HFFc6 (cell line): ENCODE measurements at places on chromosomes 6 and 20. TPM values are rescaled to one million over a fixed set of nuclear protein-coding genes. Genes with fewer than 3 reads are reported as not detected.

PTP4A1 gene
- total RNA-seq, result 96.3 to 109 TPM (median 104 TPM) in 3 replicates

CDSN gene
- total RNA-seq, result not detected in 3 replicates

SMOC2 gene
- not detected in 3 replicates for total RNA-seq

HRH3 gene
- not detected in 3 replicates for total RNA-seq

NINL gene
- total RNA-seq, result 2.2 and 2.5 TPM in 2 replicates

TPD52L1 gene
- total RNA-seq, result 11.0 and 25.4 TPM in 2 replicates

NHSL1 gene
- total RNA-seq, result 5.1 to 12.3 TPM (median 6.9 TPM) in 3 replicates

DNA sequence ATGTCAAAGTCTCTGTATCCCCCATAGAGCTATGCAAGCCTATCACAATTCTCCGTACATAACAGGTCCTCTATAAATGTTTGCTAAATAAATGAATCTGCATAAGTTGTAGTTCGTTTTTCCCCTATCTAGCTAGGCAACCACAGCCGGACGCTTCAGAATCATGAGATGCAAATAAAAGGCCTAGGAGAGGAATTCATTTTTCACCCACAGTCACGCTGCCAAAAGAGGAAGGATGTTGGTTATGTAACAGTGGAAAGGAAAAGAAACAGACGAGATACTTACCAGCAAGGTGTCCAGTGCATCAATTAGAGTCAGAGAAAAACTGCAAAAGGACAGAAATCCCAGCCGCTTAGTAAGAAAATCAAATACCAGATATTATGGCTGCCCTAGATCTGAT is 2.4 kb downstream of the EDEM2 start:
- DNase-seq, result no peak

DNA sequence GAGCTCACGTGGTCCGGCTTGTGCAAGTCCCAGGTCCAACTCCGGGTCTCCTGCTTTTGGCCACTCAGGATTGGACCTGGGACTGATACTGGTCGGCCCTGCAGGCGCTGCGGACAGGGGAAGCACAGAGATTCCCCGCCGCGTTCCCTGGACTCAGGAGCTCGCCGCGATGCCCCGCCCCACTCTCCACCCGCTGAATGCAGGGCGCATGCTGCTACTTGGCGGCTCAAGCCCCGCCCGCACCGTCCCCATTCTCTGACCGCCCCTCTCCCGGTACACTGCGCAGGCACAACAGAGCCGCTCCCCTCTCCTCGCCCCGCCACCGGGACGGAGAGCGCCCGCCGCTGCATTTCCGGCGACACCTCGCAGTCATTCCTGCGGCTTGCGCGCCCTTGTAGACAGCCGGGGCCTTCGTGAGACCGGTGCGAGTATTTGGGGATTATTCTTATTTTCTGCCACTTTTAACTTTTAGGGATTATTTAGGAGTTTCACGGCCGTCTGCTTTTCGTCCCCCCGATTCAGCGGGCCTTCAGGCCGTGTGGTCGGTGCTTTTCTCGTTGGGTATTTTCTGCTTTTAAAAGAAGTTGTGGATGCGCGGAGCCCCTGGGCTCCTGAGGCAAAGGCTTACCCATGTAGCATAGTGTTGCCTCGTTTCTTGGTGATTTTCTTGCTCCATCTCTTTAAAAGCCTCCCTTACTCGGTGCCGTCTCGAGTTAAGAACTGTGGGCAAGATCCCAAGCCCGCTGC is at the start of gene TMEM14C:
Gene TMEM14C, plus strand, starts transcription at position 251 of the 747 bp plus-strand sequence. CDS start 1,544 bp downstream, outside the sequence.
- DNase-seq, result peak; percentile 99

GRCh38 chr6:55034752-55035151 is 139.6 kb upstream of the HCRTR2 start:
- no peak for DNase-seq

- DNase-seq, result no peak
These were observed 464.2 kb downstream of the COL12A1 start for GRCh38 chr6:74741646-74742045.

DNA sequence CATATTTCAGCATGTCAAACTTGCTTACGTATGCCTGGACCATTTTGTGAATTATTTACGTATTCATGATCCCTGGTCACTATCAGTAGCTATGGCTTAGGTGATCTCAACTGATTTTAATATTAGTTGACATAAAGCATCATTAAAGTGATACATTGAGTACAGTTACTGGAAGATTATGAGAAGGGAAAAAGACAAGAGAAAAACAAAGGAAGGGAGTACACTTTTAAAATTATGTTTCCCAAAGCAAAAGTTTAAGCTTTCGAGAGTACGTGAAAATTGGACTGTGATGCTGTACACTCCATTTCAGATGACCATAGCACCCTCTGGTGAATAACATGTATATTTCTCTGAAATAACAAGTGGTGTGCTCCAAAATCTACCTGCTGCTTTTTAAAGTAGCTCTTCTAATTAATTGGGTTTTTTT is 215.0 kb upstream of the HSF2 start:
- DNase-seq, result peak; percentile 32

DNA sequence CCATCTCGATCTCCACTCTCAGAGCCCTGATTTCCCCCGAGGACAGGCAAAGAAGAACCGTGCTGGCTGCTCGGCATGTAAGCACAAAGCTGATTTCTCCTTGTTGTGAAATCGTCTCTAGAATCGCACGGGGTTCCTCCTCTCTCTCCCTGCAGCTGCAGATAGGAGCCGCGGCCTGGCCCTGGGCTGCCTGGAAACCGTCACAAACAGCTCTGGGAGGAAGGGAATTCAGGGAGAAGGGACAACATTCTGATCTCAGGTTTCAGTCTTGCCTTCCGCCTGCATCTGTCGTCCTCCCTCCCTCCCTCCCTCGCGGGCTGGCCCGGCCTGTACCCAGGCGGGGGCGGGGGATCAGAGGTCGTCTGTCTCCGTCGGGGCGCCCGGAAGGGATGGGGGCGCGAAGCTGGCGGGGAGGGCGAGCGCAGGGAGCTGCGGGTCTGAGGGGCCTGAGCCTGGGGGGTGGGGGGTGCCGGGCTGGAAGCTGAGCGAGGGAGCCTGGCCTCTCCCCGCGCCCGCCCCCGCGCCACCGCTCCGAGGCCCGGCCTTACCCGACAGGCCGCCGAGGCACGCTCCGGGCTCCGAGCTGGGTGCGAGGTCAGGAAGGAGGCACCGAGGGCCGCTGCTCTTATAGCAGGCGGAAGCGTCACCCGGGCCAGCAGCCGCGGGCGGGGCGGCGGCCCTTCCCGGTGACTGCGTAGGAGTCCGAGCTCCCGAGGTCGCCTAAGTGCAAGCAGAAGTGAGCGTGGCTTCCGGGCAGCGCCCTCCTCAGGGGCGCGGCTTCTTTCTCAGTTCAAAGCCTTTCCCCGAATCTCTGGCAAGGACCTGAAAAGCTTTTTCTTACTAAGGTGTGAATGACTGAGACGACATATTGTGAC is at the start of gene SERPINB1:
Gene SERPINB1, minus strand, starts transcription at position 600 of the 875 bp plus-strand sequence. CDS start 1,277 bp downstream, outside the sequence.
- DNase-seq, result peak; percentile 91
